GM10248 (cell line): ENCODE measurements at places on chromosomes 2 and 18.
A peak's percentile ranks its signal among the peaks of the same experiment; 100 is the strongest.

GRCh38 chr2:237715459-237715947, 83.1 kb upstream of the RBM44 start:
- DNase-seq: no peak

DNA sequence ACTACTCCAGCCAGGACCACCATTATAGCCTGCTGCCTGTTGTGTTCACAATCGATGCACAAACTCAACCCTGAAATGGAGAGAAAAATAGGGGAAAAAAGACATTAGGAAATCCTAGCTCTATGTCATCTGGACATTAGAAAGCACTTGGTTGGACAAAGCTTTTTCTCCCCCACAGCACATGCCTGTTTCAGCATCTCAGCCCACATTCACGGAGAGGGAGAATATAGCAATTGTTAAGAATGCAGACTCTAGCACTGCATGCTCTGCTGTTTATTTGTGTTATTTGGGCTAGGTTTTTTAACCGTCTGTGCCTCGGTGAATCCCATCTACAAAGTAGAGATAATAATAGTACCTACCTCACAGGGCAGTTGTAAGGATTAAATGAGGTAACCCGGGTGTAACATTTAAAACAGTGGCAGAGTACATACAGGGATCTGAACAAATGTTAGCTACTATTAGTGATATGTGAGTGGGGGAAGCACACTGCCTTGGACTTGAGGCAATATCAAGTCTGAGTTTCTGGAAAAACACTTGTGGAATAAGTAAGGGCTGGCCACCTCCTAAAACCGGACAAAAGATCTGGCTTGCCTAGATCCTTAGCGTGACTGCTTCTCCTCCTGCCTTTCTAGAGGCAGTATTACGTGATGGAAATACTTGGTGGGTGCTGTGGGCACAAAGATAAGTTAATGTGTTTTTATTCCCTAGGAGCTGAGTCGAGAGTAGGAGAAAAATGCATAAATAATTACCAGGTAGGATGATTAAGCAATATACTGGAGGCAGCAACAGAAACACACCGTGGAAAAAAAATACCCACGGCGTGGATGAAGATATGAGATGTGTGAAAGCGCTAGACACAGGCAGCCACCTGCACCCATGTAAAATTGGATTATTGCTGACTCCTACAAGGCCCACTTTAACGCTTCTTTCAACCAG, 1.0 kb upstream of the PPP1CB start:
- DNase-seq: no peak

GRCh38 chr2:61993422-61994024, 88.0 kb downstream of the COMMD1 start:
- peak; percentile 59 for DNase-seq

DNA sequence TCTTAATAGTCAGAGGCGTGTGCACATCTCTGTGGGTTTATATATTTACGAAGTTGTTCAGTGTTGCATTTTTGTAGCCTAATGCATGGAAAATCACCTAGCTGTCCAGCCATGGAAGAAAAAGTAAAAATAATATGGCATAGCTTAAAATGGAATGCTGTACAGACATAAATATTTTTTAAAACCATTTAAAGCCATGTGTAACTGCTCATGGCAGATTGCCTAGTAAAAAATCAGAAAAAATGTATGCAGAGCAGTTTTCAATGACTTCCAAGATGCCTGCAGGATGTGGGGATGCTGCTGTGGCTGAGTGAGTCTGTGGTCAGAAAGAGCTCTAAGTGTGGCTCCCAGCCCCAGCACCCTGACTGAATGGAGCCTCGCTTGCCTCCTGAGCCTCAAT, 64.8 kb upstream of the ALKAL2 start:
- no peak for DNase-seq

DNA sequence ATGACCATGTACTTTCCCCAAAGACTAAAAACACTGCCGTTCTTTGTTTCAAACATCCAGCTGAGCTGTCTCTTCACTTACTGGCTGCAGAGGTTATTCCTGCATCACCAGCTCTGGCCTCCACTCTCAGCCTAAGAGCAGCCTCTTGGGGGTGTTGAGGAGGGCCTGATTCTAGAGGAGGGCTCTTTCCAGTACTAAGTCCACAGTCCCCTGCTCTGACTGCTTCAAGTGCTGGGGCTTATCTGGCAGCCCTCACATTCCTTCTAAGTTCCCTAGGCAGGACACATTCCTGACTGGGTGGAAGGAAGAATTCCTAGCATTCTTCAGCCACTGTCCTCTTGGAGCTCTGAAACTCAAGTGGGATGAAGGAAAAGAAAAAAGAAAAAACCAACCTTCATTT, 32.9 kb upstream of the EHBP1 start:
- no peak for DNase-seq

- DNase-seq: no peak
Observed at GRCh38 chr18:50849419-50849821, 29.5 kb upstream of the ME2 start.

- no peak for DNase-seq
Observed at GRCh38 chr2:64697297-64698176, 43.8 kb upstream of the SERTAD2 start.

DNA sequence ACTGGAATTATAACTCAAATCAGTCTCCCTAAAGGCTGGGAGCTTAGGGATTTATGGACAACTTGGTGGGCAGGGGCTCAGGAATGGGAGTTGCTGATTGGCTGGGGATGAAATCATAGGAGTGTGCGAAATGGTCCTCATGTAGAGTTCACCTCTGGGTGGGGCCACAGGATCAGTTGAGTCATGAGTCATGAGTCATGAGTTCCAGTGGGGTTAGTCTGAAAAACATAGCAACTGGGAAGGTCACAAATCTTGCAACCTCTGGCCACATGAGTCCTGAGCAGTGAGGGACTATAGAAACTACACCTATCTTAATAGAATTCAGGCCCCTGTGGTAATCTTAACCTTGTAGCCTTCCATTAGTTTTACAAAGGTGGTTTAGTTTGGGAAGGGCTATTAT, 383.3 kb downstream of the RBM43 start:
- no peak for DNase-seq

- no peak for DNase-seq
Observed at GRCh38 chr2:232861353-232861752, 8.7 kb upstream of the SNORC start.

DNA sequence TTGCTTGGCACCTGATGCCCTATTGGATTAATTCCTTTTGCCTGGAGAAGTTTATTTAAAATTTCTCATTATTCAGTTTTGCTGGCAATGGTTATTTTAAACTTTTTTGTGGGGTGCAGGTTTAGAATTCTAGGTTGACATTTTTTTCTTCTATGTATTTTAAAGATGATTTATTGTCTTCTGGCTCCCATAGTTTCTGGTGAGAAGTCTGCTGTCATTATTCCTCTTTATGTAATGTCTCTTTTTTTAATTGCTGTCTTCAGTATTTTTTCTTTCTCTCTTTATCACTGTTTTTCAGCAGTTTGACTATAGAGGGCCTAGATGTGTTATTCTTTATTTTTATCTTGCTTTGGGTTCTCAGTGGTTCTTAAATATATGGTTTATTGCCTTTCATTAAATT, 182.2 kb upstream of the STON1 start:
- DNase-seq: no peak

DNA sequence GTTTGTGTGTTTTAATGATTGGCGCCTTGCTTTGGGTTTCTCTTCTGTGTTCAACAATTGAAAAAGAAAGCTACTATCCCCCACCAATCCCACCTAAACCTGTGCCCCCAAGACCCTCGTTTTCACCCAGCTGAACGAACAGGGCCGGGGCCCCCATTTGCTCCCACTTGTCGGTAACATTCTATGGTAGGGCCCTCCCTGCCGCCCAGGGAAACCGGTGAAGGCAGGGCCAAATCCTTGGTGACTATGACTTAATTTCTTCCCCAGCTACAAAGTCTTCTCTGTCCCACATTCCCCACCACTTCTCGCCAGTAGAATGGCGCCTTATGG, 598 bp upstream of the SNRNP200 start:
- DNase-seq: no peak

GRCh38 chr2:234341306-234341985, 155.4 kb downstream of the ARL4C start:
- DNase-seq: no peak

- no peak for DNase-seq
Observed at GRCh38 chr2:5691221-5691984, 781 bp upstream of the SOX11 start.
